ENCODE measurements at places on chromosomes 16 and 17.

GRCh38 chr17:33945646-33946546 lies 309.2 kb upstream of the CCL2 start:
- DNase-seq = no peak

- DNase-seq = no peak
Observed at GRCh38 chr17:71527311-71527710, 593.5 kb upstream of the SOX9 start.

DNA sequence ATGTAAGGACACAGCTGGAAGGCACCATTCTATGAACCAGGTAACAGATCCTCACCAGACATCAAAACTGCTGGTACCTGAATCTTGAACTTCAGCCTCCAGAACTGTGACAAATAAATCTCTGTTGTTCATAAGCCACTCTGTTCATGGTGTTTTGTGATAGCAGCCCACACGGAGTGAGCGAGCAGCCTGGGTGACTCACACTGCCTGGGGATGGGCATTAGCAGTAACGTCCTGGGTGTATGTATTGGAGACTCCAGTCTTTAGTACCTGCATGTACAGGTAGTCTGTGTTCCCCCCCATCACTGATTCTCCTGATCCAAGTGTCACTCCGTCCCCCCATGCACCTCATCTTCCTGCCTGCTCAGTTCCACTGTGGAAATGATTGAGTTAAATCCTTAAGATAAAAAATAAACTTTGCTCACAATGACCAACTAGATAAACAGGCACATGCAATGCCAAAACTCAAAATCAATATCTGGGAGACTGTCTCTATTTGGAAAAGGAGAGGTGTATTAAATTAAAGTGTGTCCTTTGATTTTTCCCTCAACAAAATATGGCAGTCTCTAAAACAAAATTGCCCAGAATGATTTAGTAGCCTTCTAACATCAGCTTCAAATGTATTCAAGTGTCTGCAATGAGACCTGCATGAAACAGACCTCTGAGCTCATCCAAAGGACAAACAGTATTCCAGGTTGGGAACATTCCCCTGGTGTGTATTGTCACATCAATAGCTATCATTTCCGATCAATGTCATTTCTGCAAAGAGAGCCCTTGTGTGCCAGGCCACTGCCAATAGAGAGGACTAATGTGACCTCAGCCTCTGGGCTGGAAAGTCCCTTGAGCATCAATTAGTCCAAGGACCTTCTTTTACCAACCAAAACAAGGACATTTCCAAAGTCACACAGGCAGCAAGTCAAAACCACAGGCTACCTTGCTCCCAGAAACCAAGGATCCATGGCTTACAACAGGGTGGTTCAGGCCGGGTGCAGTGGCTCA lies 12.2 kb upstream of the VAT1L start:
- DNase-seq = no peak

DNA sequence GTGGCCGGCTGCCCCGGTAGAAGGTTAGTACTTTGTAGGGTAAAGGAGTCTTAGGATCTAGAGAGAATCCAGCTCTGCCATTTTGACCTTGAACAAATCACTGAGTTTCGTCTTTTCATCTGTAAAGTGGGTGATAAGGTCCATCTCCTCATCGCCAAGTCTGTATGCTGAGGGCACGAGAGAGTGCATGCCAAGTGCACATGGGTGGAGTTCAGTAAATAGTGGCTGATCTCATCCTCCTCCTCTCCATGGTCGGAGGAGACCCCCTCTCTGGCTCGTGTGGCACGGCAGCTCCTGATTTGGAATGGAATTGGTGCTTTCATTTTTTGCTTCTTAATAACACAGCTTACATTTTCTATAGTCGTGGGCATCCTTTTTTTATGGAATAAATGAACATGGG lies 30.7 kb downstream of the MYH3 start:
- no peak for DNase-seq

DNA sequence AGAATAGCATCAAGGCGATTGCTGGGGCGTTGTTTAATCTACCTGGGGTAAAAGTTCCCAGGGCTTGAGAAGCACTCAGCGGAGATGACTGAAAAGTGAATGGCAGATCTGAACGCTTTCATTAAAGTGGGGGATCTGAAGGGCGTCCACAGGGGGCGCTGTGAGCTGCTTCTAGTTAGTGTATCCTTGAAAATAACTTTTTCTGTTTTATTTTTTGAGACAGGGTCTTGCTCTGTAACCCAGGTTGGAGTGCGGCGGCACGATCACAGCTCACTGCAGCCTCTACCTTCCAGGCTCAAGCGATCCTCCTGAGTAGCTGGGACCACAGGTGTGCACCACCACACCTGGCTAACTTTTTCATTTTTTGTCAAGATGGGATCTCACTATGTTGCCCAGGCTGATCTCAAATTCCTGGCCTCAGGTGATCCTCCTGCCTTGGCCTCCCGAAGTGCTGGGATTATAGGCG lies 360.4 kb downstream of the SEC14L1 start:
- peak; percentile 39 for DNase-seq

GRCh38 chr17:75380315-75380714 lies 25.2 kb downstream of the GRB2 start:
- DNase-seq = no peak

GRCh38 chr16:6828690-6829089 lies 504.0 kb upstream of the RBFOX1 start:
- no peak for DNase-seq

GRCh38 chr16:67837811-67838210 lies 4.3 kb upstream of the THAP11 start:
- no peak for DNase-seq

GRCh38 chr16:1539720-1540555 lies 6.5 kb downstream of the TMEM204 start:
- no peak for DNase-seq

- DNase-seq = no peak
Observed at GRCh38 chr16:340370-341091, 12.0 kb downstream of the AXIN1 start.

DNA sequence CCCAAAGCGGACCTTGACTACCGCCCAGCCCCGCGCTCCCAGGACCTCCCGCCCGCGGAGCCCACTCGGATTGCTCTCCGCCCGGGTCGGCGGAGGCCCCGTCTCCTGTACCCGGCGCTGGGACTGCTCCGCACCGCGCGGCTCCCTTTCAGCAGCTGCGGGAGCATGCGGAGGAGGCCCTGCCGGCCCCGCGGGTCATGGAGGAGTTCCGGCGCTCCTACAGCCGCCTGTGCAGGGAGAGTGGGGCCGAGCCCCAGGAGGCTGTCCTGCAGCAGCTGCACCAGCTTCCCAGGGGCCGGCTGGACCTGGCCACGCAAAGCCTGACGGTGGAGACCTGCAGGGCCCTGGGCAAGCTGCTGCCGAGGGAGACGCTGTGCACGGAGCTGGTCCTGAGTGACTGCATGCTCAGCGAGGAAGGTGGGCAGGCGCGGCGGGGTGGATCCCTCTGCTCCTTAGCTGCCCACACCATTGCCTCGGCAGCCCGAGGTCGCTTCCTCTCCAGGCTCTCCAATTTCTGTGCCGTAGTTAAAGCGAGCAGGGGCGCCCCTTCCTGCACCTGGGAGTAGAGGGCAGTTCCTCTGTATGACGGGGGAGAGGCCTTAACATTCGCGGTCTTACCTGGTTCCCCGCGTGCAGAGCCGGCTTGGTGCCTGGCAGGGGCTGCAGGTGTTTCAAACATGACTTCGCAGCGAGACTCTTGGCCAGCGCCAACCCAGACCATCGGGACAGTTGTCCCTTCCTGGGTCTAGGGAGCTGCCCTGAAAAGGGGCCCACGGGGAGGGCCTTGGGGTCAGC lies 539 bp downstream of the LRRC45 start:
- DNase-seq = no peak

- DNase-seq = no peak
Observed at GRCh38 chr17:31570951-31571892, 179.7 kb downstream of the RAB11FIP4 start.

- DNase-seq = no peak
Observed at GRCh38 chr17:11300201-11300600, 59.2 kb downstream of the SHISA6 start.

DNA sequence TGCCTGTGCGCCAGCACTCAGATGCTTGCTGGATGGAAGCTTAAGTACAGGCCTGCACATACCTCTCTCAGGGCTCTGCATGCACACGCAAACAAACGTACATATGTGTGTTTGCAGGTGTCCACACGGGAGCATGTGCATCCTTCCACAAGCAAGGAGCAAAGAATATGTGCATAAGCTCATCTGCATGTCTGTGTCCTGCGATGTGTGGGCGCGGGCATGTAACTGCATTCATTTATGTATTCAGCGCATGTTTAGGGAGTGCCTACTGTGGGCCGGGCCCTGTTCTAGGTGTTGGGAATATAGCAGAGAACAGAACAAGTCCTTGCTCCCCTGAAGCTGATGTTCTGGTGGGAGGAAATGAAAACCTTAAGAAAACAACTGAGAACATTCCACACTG lies 13.7 kb downstream of the TRPV2 start:
- no peak for DNase-seq

GRCh38 chr17:30915833-30916611 lies 5.7 kb upstream of the ADAP2 start:
- DNase-seq = no peak

DNA sequence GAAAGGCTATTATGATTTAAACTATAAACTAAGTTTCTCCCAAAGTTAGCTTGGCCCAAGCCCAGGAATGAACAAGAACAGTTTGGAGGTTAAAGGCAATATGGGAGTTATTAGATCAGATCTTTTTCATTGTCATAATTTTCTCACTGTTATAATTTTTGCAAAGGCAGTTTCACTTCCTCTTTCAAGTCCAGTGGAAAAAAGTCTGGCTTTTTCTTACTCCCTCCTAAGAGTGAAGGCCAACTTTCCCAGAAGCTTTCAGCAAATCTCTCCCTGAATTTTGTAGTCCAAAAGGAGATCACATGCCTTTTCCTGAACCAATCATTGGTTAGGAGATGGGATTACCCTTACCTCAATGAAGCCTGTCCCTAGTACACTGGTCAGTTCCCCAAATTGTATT lies 9.1 kb upstream of the BLMH start:
- no peak for DNase-seq

- peak; percentile 13 for DNase-seq
Observed at GRCh38 chr16:84641643-84642358, 6.5 kb upstream of the KLHL36 start.

- no peak for DNase-seq
Observed at GRCh38 chr17:45031231-45032173, 19.9 kb downstream of the DCAKD start.

DNA sequence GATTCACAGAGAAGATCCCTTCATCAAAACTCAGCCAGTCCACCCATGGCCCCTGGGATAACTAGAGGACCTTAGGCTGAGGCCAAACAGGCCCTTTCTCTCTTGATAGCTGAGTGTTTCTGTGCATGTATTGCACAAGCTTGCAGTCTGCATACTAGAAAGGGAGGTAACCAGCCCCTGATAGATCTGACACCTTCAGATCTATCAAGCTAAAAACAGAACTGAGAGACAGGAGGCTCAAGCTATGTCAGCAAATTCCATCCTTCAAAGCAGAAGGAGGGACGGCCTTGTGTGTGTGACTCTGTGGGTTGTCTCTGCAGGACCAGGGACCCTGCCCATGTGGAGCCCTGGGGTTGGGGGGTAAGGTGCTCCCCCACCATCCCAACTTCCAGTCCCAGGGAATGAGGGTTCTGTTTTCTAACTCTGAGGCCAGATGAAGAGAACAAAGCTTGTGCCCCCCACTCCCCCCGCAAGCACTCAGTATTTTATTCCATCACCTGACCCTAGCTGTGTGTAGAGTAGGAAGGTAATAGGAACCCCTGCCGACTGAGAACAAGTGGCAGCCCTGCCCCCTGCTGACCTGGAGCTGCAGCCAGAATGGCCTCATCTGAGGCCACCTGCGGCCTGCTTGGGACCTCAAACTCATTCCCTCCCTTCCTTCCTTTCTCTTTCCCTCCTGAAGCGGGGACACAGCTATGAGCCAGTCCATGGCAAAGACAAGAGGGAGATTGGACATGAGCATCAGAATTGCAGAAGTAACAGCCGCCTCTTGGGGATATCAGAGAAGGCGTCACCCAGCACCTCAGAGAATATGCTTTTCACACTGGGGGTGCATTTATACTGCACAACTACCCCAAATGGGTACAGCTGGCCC lies 63.8 kb downstream of the SMPD3 start:
- DNase-seq = no peak

GRCh38 chr17:61614219-61614618 lies 23.2 kb upstream of the NACA2 start:
- no peak for DNase-seq

DNA sequence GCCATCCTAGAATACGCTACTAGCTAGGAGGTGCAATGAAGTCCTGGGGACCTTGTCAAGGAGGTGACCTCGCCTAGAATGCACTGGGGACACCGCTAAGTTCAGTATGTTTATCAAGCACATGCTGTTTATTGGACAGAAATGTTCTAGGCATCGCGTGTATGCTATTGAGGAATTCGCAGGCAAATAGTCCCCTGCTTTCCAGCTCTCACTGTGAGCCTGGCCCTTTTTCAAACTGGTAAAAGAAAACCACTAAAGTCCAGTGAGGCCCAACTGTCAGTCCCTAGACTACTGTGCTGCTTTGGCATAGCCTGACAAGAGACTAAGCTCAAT lies 1.2 kb upstream of the FAM222B start:
- no peak for DNase-seq

GRCh38 chr17:36940313-36941264 lies 3.3 kb downstream of the LHX1 start:
- DNase-seq = no peak

DNA sequence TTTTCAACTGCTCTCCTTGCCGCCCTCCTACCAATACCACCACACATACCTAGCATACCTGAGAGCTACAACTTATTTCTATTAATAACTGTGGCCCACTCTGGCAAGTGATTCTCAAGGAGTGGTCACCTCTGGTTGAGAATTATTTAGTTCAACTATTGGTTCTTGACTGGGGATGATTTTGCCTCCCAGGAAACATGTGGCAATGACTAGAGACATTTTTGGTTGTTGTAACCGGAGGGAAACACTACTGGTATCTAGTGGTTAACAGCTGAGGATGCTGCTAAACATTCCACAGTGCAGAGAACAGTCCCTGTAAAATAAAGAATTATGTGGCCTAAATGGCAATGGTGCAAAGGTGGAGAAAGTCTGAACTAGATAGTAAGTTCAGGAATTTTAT lies 96.7 kb downstream of the TRIM37 start:
- no peak for DNase-seq

GRCh38 chr17:6323626-6324356 lies 111.1 kb downstream of the AIPL1 start:
- no peak for DNase-seq

DNA sequence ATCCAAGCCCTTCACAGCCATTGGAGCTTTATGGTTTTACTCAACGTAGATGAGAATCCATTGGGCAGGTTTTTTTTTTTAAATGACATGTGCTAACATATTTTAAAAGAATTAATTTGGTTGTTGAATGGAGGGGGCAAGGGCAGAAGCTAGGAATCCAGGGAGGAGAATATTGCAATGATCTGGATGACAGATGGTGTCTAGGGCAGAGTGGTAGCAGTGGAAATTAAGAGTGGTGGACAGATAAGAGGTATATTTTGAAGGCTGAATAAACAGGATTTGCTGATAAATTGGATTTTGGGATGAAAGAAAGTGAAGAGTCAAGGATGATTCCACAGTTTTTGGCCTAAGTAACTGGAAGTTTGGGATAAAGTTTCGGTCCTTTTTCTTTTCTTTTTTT lies 54.8 kb upstream of the DHX40 start:
- no peak for DNase-seq

Data from CD4-positive, alpha-beta T cell treated with Interleukin-12 subunit alpha and Interleukin-12 subunit beta, for 1 hour (primary cell).